Stimulated activated CD4-positive, alpha-beta T cell treated with anti-CD3 and anti-CD28 coated beads, Interleukin-1b, Interleukin-23, amount 100 ng/mL, for 48 hours (primary cell): ENCODE measurements at places on chromosomes 1 and 21.
A peak's percentile ranks its signal among the peaks of the same experiment; 100 is the strongest.

DNA sequence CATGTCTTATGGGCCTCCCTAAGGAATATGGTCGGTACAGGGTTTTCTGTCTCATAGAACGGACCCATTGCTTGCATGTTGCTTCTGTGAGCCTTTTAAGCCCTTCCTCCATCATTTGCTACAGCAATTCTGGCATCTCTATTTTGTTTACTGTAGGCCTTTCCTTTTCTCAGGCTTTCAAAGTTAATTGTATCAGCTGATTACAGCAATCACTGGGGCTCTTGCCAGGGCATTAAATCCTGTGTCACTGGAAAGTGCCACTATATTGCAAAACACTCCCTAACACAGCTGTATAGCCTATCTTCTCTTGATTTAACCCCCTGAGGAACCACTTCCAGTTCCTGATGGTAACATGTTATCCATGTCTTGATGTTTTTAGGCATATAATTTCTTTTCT lies 156.5 kb downstream of the PDE4B start:
- no peak for DNase-seq

GRCh38 chr1:66489151-66489550 lies 44.8 kb upstream of the SGIP1 start:
- no peak for DNase-seq

DNA sequence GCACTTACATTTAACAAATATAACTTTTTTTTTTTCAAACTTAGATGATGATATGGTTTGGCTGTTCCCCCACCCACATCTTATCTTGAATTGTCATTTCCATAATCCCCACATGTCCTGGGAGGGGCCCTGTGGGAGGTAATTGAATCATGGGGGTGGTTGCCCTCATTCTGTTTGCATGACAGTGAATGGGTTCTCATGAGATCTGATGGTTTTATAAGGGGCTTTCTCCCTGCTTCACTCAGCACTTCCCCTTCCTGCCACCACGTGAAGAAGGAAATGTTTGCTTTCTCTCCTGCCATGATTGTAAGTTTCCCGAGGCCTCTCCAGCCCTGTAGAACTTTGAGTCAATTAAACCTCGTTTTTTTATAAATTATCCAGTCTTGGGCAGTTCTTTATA lies 432.6 kb downstream of the AMY1C start:
- DNase-seq, result no peak

- peak; percentile 28 for DNase-seq
Observed at GRCh38 chr1:184892116-184892515, 82.2 kb downstream of the NIBAN1 start.

GRCh38 chr21:33870768-33871167 lies 44.8 kb downstream of the ATP5PO start:
- no peak for DNase-seq

GRCh38 chr1:222523852-222524251 lies 24.1 kb downstream of the HHIPL2 start:
- no peak for DNase-seq

DNA sequence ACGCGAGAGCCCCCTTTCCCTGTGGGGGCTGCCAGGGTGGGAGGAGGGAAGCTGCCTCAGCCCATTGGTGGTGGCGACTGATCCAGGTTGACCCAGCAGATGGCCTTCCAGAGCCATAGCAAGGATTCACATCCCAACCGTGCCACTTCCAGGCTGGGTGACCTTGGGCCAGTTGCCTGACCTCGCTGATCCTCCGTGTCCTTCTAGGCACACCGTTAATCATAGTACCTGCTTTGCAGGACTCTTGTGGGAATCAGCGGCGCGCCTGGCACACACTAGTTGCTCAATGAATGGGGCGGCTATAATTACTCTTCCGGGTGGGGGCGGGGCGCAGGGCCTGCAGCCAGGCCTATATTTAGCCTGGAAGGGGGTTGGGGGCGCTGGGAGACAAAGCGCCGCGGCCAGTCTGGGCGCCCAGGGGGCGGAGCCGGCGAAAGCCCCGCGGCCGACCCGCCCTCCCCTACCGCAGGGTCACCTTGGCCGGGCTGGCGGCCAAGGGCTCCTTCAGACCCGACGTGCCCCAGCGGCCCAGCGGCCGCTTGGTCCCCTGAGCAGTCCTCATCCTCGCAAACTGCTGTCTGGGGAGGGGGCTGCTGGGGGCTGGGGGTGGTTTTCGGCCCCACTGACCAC lies 5.1 kb downstream of the HSPB7 start:
- DNase-seq, result peak; percentile 39

- no peak for DNase-seq
Observed at GRCh38 chr1:112696578-112697314, 10.2 kb downstream of the RHOC start.

- DNase-seq, result no peak
Observed at GRCh38 chr1:24110642-24111261, 1.2 kb downstream of the MYOM3 start.

DNA sequence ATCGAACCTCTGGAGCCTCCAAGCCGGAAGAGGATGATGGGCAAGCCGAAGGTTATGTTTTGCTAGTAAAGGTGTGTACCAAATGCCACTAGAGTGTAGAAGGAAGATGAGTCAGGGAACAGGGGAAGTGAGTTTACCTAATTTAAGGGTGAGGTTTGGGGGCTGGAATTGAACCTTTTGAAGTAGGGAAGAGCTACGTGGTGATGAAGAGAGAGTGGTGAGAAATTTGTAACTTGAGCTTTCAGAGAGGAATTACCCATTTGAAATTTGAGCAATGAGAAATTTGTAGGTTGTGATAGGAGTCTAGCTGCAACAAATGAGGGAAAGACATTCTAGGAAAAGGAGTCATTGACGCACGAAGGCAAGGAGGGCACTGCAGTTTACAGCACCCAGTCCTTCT lies 70.0 kb upstream of the TENT5C start:
- no peak for DNase-seq

DNA sequence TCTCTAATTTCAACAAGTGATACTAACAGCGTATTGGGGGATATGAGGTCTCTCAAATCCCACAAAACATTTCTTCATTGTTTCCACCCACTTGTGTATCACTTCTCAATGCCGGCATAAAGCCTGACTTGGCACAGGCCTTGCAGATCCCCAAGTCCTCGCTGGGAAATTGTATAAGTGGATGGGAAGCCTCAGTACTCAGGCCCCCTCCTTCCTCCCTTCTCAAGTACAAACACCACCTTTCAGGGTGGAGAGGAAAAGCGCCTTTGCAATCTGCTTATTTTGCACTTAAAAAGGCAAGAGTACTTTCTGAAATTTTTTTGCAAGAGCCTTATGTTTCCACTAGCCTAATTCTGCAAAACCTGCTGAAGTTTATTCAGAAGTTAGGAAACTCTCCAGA lies 25.8 kb upstream of the KLHDC8A start:
- no peak for DNase-seq

- no peak for DNase-seq
Observed at GRCh38 chr21:14734833-14735232, 188.7 kb upstream of the SAMSN1 start.

DNA sequence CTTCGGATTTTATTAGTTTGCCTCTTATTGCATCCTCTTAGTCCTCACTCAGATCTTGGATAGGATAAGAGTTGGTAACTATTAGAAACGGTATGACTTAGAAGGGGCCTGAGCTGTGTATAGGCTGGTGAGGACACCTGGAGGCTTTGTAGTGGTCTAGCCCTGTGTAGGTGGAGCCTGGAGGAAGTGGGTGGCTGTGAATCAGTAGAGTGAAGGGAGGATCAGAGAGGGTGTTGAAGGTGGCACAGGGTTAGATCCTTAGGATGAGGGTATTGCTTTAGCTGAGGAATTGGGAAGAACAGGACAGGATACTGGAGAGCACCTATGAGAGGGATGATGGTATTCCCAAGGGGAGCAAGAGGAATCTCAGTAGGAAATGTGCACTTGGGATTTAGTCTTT lies 5.7 kb downstream of the VANGL1 start:
- peak; percentile 26 for DNase-seq
